Spinal cord (tissue), 10 donors: ENCODE measurements at places on chromosomes 1 and 21. TPM values are rescaled to one million over a fixed set of nuclear protein-coding genes. Genes with fewer than 3 reads are reported as not detected.

Gene ICOSLG
- 0.59 TPM for total RNA-seq

Gene GPR89B
- 24.6 TPM for total RNA-seq

Gene SPRR2B
- total RNA-seq, result not detected

Gene C1orf122
- 19.5 TPM for total RNA-seq

Gene LCE3D
- not detected for total RNA-seq

Gene ITGB2
- total RNA-seq, result 19.2 TPM

Gene ERICH3
- 12.9 TPM for total RNA-seq

Gene ATAD3C
- total RNA-seq, result 0.10 TPM

Gene TDRD5
- total RNA-seq, result 0.88 TPM

Gene KIF21B
- 29.9 TPM for total RNA-seq

Gene SAMSN1
- total RNA-seq, result 9.4 TPM

Gene GJA9
- not detected for total RNA-seq

Gene LCE2A
- not detected for total RNA-seq

Gene VHLL
- 0.50 TPM for total RNA-seq

Gene CFHR3
- 0.30 TPM for total RNA-seq

Gene PLEKHN1
- total RNA-seq, result not detected

Gene RGSL1
- total RNA-seq, result under 0.01 TPM
